ENCODE measurements at places on chromosomes 13 and 19.
A peak's percentile ranks its signal among the peaks of the same experiment; 100 is the strongest.

GRCh38 chr19:15313649-15314279 is 18.6 kb downstream of the BRD4 start:
- no peak for DNase-seq

DNA sequence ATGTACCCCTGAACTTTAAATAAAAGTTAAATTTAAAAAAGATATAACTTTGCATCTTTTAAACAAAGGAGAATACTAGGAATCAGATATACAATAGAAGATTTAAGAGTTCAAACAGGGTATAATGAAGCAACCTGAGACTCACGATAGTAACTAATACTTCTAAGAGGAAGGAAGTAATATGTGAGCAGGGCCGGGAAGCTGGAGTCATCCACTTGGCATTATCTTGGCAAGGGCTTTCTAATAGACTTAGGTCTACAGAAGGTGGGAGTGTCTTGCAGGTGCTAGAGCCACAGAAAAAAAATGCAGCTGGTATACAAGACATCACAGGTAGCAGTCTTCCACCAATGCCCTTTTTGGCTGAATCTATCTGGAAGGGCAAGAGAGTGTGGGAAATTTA is 231.9 kb downstream of the KCTD12 start:
- no peak for DNase-seq

DNA sequence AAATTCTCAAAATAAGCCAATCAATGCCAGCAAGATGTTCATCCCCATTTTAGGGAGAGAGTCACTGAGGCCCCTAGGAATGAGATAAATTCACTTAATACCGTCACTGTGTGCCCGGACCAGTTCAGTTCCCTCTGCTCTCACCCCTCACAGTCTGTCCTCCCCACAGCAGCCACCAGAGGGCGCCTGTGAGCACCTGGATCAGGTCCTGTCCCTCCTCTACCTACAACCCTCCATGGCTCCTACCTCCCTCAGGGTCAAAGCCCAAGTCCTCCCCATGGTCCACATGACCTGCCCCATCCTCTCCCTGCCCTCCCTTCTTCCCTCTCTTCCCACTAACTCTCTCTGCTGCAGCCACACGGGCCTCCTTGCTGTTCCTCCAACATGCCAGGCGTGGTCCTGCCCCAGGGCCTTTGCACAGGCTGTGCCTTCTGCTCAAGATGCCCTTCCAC is 42.0 kb upstream of the NFIC start:
- peak; percentile 35 for DNase-seq

- DNase-seq: no peak
Measured at GRCh38 chr13:98144801-98145350, 2.0 kb downstream of the FARP1 start.

Measured in HL-60 (cell line).